ENCODE measurements at places on chromosomes 2 and 18.

DNA sequence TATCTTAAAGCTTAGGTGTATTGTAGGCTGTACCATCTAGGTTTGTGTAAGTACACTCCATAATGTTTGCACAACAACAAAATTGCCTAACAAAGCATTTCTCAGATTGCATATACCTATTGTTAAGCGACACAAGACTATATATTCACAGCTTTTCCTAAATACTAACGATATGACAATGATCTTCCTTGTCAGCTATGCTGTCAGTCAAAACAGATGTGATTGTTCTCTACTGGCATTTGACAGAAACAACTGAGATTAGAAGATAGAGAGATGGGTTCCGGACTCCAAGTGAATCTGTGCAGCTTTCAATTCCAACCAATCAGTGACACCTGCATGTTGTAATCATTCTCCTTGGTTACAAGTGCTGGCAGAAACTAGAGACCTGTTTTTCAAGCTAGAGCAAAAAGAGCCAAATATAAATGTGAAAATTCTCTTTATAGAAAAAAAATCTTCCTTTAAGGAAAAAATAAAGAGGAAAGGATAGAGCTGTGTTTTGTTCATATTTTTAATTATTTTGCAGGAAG lies 1232.3 kb upstream of the SLC39A10 start:
- DNase-seq = no peak

DNA sequence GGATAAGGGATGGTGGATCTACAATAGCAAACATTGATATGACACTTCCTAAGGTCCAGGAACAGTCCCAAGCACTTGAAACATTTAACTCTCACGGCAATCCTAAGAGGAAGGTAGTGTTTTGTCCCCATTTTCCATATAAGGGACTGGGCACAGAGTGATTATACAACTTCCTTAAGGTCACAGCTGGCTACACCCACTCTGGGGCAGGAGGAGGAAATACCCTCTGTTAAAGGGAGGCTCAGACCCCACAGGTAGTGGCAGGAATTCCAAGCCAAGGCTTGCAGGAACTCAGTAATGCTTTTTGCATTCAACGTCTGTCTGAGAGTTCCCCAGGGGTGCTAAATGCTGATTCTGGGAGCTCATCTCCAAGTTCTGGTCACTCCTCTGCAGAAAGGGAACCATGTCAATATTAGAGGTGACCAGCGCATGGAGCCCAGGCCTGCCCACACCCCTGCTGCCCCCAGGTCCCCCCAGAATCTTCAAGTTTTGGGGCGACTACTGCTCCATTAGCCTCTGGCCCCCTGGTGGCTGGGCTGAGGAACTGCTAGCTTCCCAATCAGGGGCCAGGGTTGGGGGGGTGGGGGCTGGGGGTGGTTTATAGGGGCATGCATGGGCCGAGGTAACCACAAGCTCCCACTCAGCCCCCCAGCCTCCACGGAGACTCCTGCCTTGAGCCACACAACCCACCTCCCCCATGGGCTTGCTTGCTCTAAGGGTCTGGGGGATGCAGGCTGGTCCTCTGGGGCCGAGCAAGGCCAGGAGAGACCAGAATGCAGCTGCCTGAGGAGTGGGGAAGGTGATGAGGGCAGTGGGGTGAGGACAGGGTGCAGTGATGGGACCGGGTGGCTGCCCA lies 11.1 kb downstream of the OBSL1 start:
- DNase-seq = no peak

- DNase-seq = no peak
Measured at GRCh38 chr18:12770469-12771219, 67.8 kb downstream of the PSMG2 start.

DNA sequence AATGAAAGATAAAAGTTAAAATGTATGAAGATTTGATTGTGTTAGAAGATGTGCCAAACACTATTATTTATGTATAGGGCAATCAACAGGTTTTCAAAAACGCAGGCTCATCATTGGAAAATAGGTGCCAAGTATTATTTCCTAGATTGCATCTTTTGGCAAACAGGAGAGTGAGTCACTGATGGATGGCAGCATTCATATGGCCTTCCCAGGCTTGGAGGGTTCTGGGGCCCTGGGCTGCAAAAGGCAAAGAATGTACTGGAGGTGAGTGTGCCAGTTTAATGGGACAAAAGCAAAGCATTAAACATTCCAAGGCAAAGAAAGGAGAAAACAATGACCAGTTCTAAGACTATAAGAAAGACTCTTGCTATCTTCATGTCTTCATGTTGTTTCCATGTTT lies 379.4 kb downstream of the RIT2 start:
- DNase-seq = no peak

DNA sequence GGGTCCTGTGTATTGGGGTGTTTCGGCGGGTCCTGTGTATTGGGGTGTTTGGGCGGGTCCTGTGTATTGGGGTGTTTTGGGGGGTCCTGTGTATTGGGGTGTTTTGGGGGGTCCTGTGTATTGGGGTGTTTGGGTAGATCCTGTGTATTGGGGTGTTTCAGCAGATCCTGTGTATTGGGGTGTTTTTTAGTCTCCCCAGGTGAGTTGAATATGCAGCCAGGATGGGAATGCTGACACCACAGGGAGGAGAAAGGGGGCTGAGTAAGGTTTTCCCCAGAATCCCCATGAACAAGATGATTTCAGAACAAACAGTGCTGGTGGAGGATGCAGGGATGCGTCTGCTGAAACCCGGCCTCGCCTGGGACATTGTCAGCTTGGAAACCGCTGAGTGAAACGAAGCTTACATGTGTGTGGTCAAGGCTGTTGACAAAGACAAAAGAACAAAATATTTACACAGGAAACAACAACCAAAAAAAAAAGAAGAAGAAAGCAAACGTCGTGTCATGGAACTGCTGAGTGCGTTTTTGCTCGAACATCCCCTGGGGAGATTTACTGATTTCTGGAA lies 88.5 kb upstream of the ODC1 start:
- DNase-seq = no peak

- DNase-seq = no peak
Measured at GRCh38 chr2:221822416-221822815, 250.3 kb upstream of the EPHA4 start.

DNA sequence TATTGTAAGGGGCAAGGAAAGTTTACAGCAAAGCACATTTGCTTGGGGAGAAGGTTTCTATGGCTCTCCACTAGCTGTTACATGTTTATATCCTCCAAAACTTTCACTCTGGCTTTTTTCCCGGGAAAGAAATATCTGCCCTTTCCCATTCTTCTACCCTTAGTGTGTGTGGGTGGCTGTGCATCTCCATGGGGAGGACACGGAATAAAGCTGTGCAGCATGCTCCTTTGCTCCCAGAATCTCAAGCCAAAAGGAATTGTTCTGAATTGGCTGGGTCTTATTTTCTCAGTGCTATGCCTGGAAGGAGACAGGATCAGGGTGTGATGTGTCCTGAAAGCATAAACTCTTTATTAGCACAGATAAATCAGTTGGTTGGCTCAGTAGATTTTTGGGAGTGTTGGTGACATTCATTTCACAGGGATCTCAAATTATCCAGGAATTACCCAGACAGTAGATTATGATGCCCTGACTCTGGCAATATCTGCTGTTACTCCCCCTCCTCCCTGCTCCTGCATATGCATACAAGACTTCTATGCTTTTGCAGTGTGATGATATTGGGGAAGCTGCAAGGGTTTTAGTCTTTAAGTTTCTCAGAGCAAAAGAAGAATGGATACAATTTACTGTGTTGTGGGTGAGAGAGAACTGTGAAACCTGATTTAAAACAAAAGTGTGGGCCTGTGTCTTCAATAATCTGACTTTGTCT lies 63.1 kb downstream of the PARD3B start:
- DNase-seq = no peak

- DNase-seq = no peak
Measured at GRCh38 chr2:28270456-28271152, 122.1 kb upstream of the FOSL2 start.

DNA sequence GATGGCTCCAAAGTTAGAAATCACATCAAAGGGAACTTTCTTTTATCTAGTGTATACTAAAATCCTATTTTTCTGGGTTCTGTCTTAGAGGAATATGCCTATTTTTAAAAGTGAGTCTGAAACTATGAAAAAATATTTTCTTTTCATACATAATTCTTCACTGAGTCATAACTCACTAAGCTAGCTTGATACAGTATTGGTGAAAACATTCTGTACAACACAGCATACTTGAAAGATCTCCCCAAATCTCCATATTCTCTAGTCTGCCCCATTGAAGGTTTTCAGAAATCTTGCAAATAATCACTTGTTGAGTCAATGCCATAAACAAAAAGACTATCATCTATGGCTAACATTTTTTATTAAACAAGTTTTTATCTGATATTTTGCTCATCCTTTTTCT lies 44.5 kb downstream of the COL3A1 start:
- DNase-seq = no peak

- no peak for DNase-seq
Measured at GRCh38 chr18:25075783-25076182, 276.2 kb downstream of the ZNF521 start.

- no peak for DNase-seq
Measured at GRCh38 chr2:2758793-2759367, 427.8 kb upstream of the MYT1L start.

DNA sequence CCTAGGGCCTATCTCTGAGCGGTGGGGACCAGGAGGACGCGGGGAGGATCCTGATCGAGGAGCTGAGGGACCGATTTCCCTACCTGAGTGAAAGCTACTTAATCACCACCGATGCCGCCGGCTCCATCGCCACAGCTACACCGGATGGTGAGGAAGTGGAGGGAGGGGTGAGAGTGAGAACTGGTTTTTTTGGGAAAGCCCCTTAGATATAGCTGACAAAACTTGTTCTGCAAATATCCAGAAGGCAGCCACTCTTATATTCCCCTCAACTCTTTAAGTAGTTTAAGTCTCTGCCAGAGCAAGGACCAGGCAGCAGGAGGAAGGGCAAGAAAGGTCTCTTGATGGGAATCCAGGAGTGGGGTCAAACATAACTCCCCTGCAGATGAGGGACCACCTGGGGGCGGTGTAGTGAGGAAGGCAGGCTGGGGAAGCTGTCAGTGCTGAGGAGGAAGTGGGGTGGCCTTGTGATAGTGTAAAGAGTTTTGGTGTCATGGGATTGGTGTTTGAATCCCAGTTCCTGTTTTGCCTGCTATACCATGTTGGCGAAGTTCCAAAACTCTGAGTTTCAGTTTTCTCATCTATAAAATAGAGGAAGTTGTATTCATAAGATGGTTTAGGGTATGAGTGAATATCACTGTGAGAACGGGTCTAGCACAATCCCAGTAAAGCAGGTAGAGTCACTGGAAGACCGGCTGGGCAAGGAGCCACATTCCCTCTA lies 3.4 kb downstream of the NAGK start:
- peak; percentile 63 for DNase-seq

DNA sequence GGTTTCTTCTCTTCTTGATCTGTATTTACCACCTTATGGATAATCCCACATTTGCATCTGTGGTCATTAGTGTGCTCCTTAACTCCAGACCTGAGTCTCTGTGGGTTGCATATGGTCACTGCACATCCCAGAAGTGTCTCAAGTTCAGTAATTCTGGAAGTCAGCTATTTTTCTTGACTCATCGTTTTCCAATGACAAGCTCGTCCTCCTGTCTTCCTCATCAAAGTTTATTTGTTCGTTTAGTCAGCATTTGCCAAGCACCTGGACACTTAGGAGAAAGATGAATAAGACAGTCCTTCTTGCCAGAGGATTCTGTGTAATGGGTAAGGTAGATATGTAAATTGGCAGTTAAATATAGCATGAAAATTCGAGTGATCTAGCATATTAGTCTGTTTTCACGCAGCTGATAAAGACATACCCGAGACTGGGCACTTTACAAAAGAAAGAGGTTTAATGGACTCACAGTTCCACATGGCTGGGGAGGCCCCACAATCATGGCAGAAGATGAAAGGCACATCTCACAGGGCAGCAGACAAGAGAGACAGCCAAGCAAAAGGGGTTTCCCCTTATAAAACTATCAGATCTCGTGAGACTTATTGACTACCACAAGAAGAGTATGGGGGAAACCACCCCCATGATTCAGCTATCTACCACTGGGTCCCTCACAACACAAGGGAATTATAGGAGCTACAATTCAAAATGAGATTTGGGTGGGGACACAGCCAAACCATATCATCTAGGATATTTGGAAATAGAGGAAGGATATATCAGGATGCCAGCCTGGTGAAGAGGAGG lies 19.4 kb downstream of the FASTKD2 start:
- DNase-seq = no peak

GRCh38 chr18:79856119-79857007 lies 58.6 kb downstream of the KCNG2 start:
- peak; percentile 11 for DNase-seq

DNA sequence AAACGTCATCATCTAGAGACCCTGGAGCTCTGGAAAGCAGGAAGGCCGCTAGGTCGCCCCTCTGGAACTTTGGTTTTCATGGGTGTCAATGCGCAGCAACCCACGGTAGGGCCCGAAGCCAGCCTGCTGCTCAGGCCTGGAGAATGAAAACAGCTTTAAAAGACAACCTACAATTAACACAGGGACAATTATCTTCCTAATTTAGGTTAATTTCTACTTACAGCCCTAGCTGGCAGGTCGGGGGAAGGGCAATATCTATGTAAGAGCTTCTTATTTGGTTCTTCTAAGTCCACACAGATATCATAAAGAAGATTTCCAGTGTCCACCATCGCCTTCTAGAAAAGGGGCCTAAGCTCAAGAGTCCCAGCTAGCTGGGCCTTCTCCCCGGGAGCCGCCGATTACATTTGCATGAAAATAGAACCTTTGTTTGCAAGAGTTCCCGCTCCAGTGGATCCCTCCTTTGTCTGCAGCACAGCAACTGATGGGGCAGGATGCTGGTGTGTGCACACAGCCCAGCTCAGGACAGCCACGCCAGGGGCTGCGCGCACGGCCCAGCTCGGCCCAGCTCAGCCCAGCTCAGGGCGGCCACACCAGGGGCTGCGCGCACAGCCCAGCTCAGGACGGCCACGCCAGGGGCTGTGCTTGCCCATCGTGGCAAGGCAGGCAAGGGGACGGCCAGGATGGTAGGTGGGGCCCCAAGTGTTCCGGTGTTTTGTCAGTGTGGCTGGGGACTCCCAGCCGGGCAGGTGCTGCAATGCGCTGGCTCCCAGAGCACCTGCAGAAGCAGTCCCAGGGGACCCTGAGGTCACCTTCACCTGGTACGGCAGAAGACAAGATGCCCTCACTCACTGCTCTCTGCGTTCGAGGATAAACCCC lies 109.1 kb downstream of the HDAC4 start:
- peak; percentile 59 for DNase-seq

- no peak for DNase-seq
Measured at GRCh38 chr2:224579411-224579810, 5.8 kb downstream of the CUL3 start.

DNA sequence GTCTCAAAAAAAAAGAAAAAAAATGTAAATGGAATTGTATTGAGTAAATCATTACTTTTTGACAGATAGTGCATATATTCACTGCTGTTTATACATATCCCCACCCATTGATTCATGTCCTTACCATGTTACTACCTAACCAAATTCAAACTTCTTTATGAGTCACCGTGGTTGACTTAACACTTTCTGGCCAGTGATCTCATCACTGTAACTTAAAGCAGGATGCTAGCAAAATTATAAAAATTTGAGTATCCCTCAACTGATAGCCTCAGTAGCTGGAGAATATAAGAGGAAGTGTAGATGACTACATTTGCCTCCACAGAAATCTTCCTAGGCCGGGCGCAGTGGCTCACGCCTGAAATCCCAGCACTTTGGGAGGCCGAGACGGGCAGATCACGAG lies 13.4 kb downstream of the CNOT9 start:
- no peak for DNase-seq
